Activated CD4-positive, alpha-beta T cell treated with anti-CD3 and anti-CD28 coated beads for 24 hours (primary cell): ENCODE measurements at places on chromosomes 1 and 21.

GRCh38 chr1:234997201-234997895 is 131.3 kb downstream of the TOMM20 start:
- no peak for DNase-seq

DNA sequence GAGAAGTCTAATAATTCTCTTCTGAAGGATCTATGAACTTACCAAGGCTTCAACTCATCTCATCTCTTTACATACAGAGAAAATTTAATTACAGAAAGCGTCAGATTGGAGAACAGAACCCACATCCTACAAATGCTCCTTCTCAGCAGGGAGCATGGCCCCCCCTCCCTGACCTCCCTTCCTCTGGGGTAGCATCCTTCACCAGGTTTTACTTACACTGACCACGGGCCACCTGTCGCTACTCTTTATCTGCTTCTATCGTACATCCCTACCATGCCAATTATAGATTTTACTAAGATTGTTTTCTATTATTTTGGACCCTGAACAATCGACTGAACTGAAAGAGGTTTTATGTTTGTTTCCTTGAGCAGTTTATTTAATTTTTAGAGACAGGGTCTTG is 25.8 kb downstream of the RIPPLY3 start:
- no peak for DNase-seq

DNA sequence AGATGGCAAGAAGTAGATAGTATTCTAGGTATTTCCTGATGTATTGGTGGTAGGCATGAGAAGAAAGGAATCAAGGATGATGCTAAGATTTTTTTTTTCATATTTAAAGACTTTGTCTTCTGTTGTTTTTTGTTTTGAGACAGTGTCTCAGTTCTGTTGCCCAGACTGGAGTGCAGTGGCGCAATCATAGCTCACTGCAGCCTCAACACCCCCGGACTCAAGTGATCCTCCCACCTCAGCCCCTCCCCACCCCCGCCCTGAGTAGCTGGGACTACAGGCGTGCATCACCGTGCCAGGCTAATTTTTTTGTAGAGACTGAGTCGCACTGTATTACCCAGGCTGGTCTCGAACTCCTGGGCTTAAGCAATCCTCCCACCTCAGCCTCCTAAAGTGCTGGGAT is 2.8 kb upstream of the CAPZB start:
- no peak for DNase-seq

DNA sequence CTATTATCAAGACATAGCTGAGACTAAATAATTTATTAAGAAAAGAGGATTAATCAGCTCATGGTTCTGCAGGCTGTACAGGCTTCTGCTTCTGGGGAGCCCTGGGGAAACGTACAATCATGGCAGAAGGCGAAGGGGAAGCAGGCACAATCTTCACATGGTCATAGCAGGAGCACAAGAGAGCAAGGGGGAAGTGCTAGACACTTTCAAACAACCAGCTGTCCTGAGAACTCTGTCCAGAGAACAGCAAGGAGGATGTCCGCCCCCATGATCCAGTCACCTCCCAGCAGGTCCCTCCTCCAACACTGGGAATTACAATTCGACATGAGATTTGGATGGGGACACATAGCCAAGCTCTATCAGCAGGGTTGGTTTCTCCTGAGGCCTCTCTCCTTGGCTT is 10.3 kb upstream of the SLC45A1 start:
- no peak for DNase-seq

GRCh38 chr21:36347962-36348328 is 27.9 kb downstream of the MORC3 start:
- no peak for DNase-seq

GRCh38 chr1:118158924-118159323 is 26.1 kb downstream of the SPAG17 start:
- no peak for DNase-seq

GRCh38 chr1:64935551-64936155 is 30.7 kb downstream of the JAK1 start:
- no peak for DNase-seq

GRCh38 chr1:152739841-152740240 is 18.0 kb upstream of the KPRP start:
- no peak for DNase-seq

- DNase-seq, result no peak
Measured at GRCh38 chr1:212700892-212701819, 1.5 kb upstream of the BATF3 start.

DNA sequence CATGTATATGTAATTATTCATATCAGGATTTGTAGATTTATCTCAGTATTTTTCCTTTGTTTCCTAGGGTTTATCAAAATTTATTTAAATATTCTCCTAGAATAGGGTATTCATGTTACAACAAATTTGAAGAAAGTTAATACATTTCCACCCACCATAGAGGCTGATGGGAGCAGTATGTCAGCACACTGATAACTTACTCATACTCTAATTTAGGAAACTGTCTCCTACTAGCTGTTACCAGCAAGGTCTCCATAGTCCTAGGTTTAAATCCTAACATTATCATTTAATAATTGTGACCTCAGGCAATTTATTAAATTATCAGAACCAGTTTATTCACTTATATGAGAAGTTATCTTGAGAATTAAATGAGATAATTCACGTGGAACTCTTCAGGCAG is 127.0 kb downstream of the USP25 start:
- no peak for DNase-seq

DNA sequence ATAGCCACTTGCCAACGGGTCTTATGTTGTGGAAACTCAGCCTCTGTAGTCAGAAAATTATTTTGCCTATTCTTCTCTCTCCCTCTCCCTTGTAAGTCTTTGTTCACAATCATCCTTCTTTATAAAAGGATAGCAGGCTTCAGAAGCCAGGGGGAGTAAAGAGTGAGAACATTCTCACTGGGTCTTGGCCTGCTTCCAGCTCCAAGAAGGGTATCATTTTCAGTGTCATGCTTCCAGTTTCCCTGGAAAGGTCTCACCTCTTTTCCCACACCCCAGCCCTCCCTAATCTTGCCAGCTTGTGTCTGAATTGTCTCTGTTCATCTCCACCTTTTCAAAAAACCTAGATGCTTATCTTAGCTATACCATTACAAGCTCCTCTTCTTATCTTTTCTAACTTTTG is 346.2 kb upstream of the LRRC7 start:
- no peak for DNase-seq

DNA sequence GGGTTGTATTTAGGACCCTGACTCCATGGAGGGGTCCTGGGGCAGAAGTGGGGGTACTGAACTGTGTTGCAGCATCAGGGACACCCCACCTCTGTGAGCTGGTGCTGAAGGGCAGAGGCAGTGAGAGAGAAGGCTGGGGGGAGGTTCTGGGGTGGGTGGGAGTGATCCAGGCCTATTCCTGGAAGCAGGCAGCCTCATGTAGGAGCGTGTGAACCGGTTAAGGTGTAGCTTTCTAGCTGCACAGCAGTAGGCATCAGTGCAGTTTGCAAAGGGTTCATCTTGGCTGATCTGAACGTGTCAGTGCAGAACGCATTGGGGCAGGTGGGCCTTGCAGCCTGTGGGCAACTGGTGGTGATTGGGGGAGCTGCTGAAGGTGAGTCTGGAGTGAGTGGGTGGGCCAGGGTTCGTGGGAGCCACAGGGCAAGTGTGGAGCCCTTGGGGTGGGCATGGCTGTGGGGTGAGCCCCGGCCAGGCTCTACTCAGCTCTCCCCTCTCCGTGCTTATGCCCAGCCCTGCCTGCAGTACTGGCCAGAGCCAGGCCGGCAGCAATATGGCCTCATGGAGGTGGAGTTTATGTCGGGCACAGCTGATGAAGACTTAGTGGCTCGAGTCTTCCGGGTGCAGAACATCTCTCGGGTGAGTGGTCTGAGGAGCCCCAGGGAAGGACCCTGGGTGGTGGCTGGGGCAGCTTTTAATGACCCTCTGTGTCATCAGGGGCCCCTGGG is 86.7 kb downstream of the PTPRU start:
- no peak for DNase-seq

DNA sequence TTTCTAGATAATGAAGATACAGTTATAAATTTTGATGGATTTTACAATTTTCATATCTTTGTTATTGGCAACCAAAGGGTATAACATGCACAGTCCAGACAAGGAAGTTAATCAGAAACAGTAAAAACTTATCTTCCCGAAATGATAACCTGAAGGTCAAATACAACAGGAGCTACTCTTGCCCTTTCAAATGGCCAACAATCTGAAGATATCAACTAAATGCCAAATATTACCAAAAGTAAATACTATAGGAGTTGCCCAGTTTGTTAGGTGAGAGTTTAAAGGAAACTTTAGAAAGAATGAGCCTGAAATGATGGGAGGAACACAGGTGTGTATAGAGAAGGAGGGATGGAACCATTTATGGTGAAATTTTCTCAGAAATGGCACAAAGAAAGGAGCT is 153.2 kb downstream of the RGS7 start:
- no peak for DNase-seq

DNA sequence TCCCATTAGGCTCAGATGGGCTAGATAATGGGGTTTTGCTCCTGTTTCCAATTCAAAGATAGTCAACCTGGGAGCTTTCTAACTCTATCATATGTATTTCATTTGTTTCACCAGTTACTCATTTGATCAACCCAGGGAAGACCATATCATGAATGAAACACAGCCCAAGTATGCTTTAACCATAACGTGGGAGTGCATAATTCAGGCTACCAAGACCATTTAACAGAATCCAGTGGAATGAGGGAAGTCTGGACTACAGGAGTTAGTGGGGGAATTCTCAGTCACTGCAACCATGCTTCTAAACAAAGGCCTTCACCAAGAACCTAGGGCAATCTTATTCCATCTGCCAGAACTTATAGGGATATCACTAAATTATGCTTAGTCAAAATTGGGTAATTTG is 15.0 kb upstream of the SLC16A1 start:
- no peak for DNase-seq

DNA sequence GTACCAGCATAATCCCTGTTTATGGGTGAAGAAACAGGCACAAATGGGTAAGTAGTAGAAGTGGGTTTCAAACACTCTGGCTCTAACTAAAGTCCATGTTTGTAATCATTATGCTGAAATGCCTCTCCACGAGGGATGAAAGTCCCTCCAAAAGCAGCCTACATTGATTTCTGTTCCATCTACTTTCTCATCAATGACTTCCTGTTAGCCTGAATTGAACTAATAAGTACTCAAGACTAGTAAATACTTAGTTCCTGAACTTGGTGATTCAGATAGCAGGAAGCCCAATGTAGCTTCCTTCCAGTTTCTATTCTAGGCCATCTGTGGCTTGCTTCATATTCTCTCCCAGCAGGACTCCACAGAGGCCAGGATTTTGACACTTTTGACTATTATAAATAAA is 11.3 kb upstream of the BACH1 start:
- no peak for DNase-seq

DNA sequence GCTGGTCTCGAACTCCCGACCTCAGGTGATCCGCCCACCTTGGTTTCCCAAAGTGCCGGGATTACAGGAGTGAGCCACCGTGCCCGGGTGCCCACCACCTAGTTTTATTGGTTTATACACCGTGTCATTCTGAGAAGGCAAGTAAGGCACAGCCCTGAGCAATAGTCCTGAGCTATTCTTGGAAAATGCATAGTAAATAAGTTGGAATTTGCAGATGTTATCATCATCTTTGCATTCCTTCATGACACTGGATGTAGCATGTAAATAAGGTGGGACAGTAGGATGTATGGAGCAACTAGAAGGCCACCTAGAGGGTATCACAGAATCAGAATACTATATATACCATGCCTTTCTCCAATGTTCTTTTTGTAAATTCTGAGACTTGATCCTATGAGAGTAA is 11.0 kb downstream of the TOR1AIP2 start:
- DNase-seq, result no peak

DNA sequence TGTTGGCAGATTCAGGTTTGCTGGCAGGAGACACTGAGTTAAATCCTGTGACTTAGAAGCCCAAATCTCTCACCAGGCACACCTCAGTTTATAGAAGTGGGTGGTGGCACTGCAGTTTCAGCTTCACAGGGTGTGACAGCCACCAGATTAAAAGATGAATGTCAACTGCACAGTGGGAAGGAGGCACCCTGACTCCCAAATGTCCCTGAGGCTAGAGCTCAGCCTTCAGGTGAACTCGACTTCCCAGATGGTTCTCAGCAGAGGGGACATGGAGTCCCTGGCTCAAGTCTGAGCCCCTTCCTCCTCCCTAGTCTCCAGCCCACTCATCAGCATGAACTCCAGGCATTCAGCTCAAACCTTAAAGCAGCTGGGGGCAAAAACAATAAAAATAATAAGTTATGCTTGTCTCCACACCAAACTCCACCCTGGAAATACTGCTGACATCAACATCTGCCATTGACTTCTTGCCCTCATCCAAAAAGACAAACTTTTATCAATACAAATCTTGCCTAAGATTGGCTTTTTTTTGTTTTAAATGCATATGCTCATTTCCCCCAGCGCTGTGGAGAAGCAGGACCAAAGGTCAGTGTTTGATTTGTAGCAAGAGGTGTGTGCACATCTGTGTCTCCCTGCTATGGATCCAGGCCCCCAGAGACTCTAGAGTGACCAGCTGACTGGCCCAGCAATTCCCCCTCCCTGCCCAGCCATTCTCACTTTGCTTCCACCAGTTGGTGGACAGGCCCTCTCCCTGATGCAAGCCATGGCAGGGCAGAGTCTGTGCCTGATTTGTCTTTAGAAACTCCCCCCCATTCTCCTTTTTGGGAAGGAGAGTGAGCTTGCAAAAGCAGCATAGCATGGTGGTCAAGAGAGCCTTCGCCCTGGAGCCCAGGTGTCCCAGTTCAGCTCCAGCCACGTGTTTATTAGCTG is 18.5 kb upstream of the S100A7 start:
- no peak for DNase-seq
